ENCODE measurements at places on chromosomes 12 and 14. TPM values are rescaled to one million over a fixed set of nuclear protein-coding genes. Genes with fewer than 3 reads are reported as not detected.

Gene ASCL1
- not detected for total RNA-seq

Gene NKX2-1
- total RNA-seq = not detected

Gene COQ6
- total RNA-seq = 34.0 TPM

Gene MANSC1
- total RNA-seq = 5.4 TPM

Gene EMP1
- 174 TPM for total RNA-seq

GRCh38 chr14:101554991-101555668 lies 6.2 kb upstream of the DIO3 start:
- DNase-seq = no peak

DNA sequence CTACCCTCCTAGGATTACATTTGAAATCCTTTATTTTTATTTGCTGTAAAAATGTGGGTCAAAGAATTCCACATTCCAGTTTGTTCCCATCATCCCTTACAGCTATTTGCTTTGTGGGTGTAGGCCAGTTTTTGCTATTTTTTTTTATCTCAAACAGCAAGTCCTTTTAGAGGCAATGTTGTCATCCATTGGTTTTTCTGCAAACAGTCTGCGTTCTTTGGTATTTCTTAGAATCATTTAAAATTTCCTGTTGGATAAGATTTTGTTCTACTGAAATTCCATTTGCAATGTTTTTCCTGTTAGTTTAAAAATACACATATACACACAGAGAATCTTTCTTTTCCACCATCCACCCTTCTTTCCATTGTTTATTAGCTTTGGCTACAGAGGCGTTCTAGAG lies 53.3 kb upstream of the STK38L start:
- no peak for DNase-seq

- DNase-seq = no peak
Observed at GRCh38 chr12:49294804-49295081, 204 bp upstream of the PRPH start.

DNA sequence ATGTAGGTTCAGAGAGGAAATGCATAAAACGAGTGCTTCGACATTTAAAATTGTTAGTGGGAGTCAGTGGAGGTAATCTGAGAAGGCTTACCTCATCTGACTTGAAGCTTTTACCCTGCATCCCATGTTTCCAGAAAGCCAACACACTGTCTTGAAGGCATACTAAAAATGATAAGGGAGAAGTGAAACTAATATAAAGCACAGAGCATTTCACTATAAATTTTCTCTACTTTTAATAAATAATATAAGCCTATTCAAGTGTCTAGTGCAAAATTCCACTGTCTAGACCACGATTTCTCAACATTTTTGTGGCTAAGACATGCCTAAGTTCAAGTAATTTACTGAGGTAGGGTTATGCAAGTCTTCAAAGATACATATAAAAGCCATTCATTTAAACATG lies 29.1 kb upstream of the CDKL1 start:
- DNase-seq = no peak

- DNase-seq = no peak
Observed at GRCh38 chr14:101594511-101595148, 33.3 kb downstream of the DIO3 start.

DNA sequence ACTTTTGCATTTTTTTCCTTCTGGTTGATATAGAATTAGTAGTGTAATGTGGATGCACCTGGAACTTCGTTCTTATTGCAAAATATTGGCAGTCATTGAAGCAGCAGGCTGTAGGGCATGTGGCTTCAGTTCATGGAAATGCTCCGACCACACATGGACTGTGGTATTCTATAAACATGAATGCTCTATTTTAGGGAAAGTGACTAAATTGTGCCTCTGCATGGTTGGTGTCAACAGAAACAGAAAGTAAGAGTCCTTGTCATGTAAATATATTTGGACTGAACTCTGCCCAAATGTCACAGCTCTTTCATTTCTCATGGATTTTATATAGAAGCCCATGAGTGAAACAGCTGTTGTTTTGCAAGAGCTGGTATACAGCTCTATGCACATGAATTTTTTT lies 917.0 kb downstream of the LRFN5 start:
- DNase-seq = no peak
